Activated CD8-positive, alpha-beta memory T cell treated with anti-CD3 and anti-CD28 coated beads, Interleukin-2, amount 50 U/mL, for 48 hours (primary cell): ENCODE measurements at places on chromosomes 2 and 18.

- DNase-seq: no peak
These were observed 828.3 kb upstream of the PIK3C3 start for GRCh38 chr18:41126541-41127235.

GRCh38 chr2:237262838-237263771 is 150.9 kb downstream of the COL6A3 start:
- no peak for DNase-seq

- DNase-seq: no peak
These were observed 1985.1 kb upstream of the PIK3C3 start for GRCh38 chr18:39969803-39970494.

GRCh38 chr2:145412155-145412554 is 892.2 kb upstream of the ZEB2 start:
- no peak for DNase-seq

GRCh38 chr2:62662131-62662530 is 43.4 kb upstream of the EHBP1 start:
- no peak for DNase-seq

GRCh38 chr2:239297142-239298004 is 103.4 kb downstream of the HDAC4 start:
- no peak for DNase-seq

DNA sequence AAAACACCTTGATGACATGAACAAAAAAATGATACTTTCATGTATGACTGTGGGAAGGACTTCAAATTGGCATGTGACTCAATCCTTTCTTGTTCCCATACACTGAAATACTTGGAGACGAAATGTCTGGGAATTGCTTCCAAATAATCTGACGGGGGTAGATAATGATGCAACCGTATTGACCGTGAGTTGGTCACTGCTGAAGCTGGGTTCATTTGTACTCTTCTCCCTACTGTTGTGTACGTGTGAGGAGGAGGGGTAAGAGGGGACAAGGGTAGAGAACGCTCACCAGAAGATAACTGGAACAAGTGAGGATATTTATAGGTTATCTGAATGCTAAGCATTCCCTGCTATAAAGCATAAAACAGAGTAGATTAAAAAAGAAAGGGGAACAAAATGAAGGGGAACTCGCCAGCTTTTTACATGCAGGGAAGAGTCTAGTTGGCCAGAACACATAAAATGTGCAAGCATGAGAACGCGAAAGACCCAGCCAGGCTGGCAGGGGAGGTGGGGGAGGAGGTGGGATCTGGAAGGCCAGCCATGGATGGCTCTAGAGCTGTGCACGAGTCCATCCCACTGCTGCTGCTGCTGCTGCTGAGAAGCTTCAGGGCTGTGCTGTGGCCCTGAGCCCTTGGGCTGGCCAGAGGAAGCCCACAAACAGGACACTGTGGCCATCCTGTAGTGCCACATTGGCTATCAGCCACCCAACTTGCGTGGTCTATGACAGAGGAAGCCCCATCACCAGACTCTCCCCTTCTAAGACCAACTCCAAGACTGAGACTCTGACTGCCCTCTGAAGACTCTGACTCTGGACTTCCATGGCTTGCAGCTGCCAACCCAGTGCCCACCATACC is 15.2 kb upstream of the CETN1 start:
- no peak for DNase-seq

DNA sequence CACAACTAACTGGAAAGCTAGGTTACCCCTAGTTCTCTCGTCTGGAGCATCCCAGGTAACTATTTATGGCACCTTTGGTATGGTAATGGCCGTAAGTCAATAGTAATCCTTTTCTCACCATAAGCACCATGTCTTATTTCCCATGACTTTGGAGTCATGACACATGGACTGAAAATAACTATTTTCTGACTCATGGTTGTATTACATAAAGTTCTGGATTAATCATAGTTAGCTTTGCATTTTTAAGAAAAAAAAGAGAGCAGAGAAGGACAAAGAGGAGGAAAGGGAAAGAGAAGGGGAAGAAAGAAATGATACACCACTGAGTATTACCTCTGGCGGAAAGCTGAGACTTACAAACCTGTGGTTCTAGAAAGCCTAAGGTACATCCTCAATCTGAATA is 99.3 kb downstream of the BIN1 start:
- DNase-seq: no peak

DNA sequence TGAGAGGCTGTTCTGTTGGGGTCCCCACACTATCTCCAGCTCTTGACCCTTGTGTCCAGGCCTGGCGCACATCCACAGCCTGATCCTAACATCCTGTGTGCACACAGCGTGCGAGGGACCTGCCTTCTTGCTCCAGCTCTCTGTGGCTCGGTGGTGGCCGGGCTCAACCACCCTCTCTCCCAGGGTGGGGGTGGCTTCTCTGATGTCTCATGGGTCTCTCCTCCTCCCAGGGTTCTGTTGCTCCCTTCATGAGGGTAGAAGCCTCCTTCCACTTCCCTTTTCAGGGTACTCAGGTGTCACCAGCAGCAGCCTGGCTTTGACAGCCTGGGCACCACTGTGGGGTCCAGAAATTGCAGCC is 196.9 kb upstream of the RAB6C start:
- DNase-seq: no peak
